ENCODE measurements at places on chromosomes 5 and 9.

DNA sequence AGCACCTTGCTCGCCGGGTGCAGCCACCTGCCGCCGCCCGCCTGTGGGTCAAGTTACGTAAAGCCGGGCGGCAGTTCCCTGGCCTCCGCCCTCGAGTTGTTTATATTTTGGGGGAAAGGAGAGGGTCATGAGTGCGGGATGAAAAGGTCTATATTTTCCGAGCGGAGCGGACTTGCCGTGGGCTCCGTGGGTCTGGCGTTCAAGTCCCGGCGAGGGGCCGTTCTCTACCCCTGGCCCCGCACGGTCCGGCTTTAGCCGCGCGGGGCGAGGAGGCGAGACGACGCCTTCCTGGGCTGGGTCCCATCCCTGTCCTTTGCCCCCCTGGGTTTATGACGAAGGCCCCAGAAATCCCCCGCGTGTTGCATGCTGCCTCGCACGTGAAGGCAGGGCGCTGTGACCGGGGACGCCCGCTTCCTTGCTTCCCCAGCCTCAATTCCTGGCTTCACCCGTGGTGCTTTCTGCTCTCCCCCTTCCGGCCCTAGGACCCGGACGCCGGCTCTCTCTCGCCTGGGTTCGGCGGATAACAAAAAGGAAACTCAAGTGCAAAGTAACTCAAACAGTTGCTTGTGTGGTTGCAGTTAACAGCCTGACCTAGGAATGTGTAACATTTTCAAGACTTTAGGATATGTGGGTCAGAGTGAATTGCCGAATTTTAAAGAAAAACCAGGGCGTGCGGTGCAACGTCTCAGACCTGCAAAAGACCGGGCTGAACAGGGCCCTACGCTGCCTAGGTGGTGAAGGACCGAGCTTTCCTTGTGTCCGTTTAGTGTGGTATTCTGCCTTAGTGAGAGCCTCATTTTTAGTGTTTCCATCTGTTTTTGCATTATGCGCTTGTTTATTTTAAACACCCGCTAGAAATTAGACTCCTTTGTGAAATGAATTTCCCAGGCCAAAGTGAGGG is 810 bp downstream of the VPS13A start:
- peak; percentile 20 for DNase-seq

DNA sequence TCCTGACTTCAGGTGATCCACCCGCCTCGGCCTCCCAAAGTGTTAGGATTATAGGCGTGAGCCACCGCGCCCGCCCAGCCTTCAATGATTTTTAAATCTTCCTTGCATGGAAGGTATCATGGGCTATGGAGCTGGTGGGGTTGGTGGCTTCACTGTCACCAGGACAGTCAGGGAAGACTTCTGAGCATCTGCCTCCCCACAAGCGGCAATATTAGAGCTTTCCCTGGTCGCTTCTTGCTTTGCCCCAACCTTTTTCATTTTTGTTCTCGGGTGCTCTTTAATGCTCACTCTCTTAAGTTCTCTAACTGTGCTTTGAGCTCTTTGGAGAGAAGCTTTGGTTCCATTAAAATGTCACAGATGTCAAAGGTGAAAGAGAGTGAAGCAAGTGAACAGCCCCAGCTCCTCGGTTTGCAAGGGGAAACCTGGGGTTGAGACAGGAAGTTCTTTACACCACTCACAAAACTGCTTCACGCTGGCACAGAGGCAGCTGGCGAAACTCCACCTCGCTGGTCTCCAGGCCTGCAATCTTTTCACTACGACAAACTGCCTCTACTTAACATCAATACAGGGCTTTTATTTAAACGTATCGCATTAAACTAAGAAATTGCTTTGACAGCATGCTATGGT is 142.5 kb upstream of the RETREG1 start:
- DNase-seq = no peak

DNA sequence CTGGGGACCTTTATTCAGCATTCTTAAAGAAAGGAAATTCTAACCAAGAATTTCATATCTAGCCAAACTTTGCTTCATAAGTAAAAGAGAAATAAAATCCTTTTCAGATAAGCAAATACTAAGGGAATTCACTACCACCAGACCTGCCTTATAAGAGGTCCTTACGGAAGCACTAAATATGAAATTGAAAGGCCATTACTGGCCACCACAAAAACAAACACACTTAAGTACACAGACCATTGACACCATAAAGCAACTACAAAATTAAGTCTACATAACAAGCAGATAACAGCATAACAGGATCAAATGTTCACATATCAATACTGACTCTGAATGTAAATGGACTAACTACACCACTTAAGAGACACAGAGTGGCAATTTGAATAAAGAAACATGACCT is 361.4 kb upstream of the POU5F2 start:
- no peak for DNase-seq

- no peak for DNase-seq
Measured at GRCh38 chr5:143217804-143218160, 185.7 kb downstream of the NR3C1 start.

- DNase-seq = no peak
Measured at GRCh38 chr5:149526845-149527590, 24.2 kb downstream of the CSNK1A1 start.

DNA sequence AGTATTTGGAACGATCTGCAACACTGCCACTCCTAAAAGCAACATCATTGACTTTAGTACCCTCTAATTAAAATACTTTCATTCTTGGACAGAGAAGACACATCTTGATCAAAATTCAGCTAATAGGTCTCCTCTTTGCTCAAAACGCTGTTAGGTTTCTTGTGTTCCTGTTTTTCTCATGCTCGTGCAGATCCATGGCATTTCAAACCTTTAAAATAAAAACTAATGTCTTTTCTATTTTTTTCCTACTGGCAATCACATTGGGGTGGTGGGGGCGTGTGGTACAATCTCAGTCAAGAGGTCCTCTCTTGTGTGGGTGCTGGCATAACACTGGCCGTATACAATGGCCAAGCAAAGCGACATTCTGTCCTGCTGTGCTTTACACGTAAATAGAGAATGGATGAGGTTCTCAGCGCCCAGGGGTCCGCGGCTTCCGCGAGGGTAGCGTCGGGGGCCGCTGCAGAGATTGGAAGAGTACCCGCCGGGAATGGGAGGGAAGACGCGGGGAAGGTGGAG is 315 bp upstream of the GPR150 start:
- DNase-seq = no peak

DNA sequence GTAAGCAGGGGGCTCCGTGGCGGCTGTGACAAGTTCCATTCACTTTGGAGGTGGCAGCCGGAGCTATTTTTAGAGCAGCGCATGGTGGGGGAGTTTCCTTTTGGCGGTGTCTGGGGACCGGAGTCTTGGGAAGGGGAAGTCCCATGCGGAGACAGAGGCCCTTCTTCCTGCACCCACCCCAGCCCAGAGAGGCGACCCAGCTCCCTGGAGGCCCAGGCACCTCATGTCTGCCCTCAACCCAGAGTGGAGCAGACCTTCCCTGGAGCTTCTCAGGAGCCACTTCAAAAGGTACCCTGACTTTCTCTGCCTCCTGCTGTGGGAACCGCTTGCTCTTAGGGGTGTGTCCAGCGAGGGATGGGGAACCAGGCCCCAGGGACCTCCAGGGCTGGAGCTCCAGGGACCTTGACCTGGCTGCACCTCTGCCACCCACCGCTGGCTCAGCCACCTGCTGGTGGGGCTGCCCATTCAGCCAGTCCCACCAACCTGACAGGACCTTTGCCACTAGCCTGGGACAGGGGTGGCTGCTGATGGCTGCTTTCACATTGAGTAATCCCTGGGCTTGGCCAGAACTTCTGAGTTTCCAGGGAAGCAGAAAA is 34.1 kb downstream of the NEK6 start:
- DNase-seq = no peak

DNA sequence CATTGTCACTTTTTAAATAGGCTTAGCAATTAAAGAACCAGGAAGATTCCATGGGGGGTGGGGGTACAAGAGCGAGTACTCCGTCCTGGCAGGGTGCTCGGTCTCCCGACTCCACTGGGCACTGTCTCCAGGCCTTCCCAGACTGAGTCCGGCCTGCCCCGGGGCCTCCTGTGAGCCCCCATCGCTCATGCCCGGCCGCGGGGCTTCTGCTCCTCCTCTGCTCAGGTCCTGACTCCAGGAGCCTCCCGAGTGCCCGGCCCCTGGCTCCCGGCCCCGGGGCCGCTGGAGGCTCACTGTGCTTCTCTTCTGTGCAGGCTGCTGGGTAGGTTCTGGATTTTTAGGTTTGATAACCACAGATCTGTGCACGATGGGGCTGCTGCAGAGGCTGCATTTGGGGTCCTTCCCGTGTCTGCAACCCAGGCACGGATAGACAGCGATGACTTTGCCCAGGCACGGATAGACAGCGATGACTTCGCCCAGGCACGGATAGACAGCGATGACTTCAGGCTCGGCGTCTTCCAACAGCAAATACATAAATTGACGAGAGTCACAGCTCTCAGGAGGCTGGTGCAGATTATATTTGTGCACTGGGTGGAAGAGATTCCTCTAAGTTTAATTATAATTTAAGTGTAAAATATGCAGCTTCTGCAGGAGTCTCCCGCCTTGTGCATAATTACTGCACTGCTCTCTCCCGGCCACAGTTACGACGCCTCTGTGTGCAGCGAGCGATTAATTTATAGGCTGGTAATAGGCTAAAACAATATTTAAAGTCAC is 74.8 kb upstream of the RXRA start:
- DNase-seq = no peak

GRCh38 chr9:116270546-116270945 is 117.0 kb downstream of the PAPPA start:
- DNase-seq = no peak

- no peak for DNase-seq
Measured at GRCh38 chr9:108163321-108164005, 673.9 kb upstream of the KLF4 start.

DNA sequence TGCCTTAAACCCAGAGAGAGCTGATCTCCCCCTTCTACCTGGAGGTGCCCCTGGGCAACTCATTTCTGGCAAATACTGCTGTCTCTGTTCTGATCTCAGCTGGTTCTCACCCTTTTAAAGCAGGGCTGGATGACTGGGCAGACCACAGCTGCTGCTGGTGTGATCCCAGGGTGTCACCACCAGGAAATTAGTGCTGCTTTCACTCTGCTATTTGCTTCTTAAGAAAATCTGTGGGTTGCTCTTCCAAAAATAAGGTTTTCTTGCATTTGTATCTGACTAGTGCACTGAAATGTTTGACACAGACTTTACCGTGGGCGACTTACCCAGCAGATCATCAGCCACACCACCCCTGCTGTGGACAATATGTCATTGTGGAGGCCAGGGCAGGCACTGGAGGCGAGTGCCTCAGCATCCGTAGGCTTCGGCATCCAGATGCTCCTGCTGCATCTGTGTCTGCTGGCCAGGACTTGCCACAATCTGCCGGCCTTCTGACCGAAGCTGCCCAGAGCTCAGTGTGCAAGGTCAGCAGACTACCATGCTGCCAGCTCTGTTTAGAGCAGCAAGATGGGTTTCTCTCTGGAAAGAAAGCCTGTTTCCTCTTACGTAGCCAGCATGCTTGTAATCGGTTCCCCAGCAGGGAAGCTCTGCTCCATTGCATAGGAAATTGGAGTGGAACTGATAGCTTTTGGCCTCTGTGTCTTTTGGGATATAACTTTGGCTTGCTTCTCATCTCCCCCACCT is 13.6 kb downstream of the ARHGAP26 start:
- DNase-seq = no peak

All from brain microvascular endothelial cell (primary cell).